Stimulated activated CD4-positive, alpha-beta T cell treated with anti-CD3 and anti-CD28 coated beads, TNF-alpha, amount 100 ng/mL, for 4 hours (primary cell): ENCODE measurements at places on chromosomes 1 and 21.

DNA sequence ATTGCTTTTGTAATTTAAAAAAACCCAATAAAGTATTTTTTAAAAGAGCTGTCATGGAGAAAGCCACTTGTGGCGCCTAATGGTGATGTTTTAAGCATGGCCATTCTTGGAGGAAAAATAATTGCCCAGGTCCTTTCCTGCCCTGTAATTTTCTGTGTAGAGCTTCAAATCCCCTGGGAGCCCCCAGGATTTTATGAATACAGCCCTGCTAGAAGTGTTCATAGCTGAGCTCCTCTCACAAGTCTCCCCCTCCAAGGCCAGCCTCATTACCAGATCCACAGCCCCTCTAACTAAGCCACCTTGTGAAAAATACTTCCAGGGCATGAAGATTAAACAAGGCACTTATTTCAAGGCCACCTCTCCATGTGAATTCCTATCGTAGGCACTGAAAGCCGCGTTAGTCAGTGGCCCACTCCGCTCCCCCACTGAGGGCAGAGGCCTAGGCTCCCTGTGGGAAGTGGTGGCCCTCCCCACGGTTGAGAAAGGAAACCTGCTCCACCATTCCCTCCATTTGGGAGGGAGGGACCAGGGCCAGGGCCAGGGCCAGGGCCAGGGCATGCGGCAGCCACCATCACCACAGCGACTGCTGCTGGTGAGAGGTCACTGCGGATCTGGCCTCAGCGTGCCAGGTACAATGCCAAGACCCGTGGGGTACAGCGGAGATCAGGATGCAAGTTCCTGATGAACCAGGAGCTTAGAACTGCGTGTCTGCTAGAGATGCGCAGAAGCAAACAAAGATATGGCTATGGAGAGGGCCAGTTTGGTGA, 83.1 kb downstream of the KCNN3 start:
- DNase-seq: no peak

DNA sequence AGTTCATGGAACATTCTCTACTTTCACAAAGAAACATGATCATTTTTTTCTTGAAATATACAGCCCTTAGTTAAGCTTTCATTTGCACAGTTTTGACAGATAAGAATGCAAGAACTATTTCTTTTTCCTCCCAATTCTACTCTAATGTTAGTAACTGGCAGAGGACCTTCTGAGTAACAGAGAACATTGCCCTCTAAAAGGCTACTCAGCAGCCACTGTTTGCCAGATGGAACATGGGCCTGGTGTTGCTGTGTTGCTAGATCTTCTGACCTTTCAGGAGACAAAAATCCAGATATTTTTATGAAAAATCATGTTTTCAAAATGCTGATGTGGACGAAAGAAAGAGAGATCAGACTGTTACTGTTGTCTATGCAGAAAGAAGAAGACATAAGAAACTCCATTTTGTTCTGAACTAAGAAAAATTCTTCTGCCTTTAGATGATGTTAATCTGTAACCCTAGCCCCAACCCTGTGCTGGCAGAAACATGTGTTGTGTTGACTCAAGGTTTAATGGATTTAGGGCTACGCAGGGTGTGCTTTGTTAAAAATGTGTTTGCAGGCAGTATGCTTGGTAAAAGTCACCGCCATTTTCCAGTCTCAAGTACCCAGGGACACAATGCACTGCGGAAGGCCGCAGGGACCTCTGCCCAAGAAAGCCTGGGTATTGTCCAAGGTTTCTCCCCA, 2.9 kb upstream of the PRDX6 start:
- no peak for DNase-seq

GRCh38 chr1:101928829-101929228, 67.9 kb downstream of the OLFM3 start:
- no peak for DNase-seq

GRCh38 chr1:234771642-234772344, 161.8 kb upstream of the IRF2BP2 start:
- no peak for DNase-seq

- no peak for DNase-seq
Observed at GRCh38 chr21:15370462-15370975, 305.7 kb upstream of the NRIP1 start.

GRCh38 chr1:160748878-160749269, 9.8 kb downstream of the SLAMF7 start:
- DNase-seq: no peak

- DNase-seq: no peak
Observed at GRCh38 chr21:34520764-34521508, 8.9 kb upstream of the KCNE1 start.
